Activated CD8-positive, alpha-beta memory T cell treated with anti-CD3 and anti-CD28 coated beads, Interleukin-2, amount 10 ng/mL, durations not matched to agents 7 days and 5 days (primary cell): ENCODE measurements at places on chromosomes 12 and 14. TPM values are rescaled to one million over a fixed set of nuclear protein-coding genes. Genes with fewer than 3 reads are reported as not detected.

The POTEG gene
- not detected for total RNA-seq

The SOAT2 gene
- total RNA-seq, result 1.1 TPM

The SYNDIG1L gene
- not detected for total RNA-seq

The CMTM5 gene
- not detected for total RNA-seq

The IL26 gene
- total RNA-seq, result not detected

The HOTAIR gene
- not detected for total RNA-seq

The VSX2 gene
- not detected for total RNA-seq

The SOX5 gene
- 0.50 TPM for total RNA-seq

The SNRPF gene
- 36.6 TPM for total RNA-seq

The GLIPR1L1 gene
- not detected for total RNA-seq

The PZP gene
- not detected for total RNA-seq

The LPAR5 gene
- 15.8 TPM for total RNA-seq

The NKX2-1 gene
- total RNA-seq, result not detected

The NINJ2 gene
- 6.8 TPM for total RNA-seq

The SLC17A8 gene
- not detected for total RNA-seq

The SLC5A8 gene
- not detected for total RNA-seq

The BHLHE41 gene
- total RNA-seq, result not detected

The CLEC1B gene
- not detected for total RNA-seq

The ACSM4 gene
- total RNA-seq, result not detected

The CHPT1 gene
- total RNA-seq, result 20.8 TPM

The BDKRB2 gene
- total RNA-seq, result not detected

The PHETA1 gene
- total RNA-seq, result 2.8 TPM

The FGF23 gene
- not detected for total RNA-seq

The MIA2 gene
- 25.6 TPM for total RNA-seq

The CFL2 gene
- total RNA-seq, result 7.4 TPM

The PAH gene
- not detected for total RNA-seq

The RNU4-1 gene
- 780 TPM for total RNA-seq

The RBP5 gene
- 0.91 TPM for total RNA-seq
